ENCODE measurements at places on chromosomes 12 and 14.

- DNase-seq, result no peak
Observed at GRCh38 chr12:93091886-93092648, 163.0 kb upstream of the EEA1 start.

DNA sequence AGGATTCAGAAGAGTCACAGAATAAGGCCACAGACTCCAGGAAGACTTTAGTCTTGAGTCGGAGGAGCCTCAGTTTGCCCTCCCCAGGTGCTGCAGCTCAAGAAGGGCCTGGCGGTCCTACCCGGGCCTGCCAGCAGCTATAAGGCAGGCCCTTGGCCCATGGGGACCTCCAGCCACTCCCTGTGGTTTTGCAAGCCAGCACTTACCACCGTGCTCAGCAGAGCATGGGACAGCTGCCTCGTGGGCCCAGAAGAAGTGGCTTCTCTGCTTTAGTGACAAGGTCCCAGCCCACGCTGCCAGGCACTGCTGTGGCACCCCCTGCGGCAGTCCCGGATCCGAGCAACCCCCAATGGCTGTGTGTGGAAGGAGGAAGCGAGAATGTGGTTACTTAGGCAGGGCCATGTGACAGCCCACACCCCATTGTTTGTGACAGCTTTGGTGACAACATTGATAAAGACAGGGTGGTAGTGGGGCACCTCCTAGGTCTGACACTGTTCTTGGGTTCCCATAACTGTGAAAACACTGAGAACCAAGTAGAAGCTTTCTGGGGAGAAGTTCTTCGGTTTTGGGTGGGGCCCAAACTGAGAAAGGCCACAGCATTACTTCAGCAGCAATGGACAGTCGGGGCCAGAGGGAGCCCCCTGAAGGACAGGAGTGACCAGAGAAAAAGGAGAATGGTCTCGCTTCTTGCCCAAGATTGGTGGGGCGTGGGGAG is at the start of gene SELPLG:
TSS of gene SELPLG (minus strand) at position 361 of the 715 bp plus-strand sequence. CDS start 9,587 bp downstream, outside the sequence.
- peak; percentile 91 for DNase-seq

DNA sequence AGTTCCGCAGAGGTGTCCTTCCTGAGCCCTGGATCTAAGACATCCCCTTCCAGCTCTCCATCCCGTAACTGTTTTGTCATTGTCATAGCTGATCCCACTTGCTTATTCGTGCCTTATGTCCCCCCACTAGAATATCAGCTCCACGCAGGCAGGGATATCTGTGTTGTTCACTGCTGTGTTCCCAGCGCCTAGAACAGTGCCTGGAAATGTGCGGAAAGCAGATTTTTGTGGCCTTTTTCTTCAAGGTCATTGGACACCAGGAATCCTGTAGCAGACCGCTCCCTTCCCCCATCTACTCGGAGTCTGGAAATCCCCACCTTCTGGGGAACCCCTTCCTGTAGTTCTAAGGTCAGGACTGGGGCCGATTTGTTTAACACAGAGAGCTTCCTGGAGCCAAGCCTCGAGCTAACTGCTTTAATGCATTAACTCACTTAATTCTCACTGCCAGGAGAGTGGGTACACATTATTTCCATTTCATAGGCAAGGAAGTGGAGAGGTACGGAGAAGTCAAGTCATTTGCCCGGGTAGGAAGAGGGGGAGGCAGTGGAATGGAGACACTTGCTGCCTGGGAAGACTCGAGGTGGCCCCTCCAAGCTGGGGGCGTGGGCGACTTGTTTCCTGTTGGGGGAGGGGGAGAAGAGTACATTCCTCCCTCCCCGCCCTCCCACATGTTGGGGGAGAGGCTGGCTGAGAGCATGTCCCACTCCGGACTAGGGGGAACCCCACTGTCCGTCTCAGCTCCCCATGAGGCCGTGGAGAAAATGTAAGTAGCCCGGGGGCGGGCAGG is 1.2 kb upstream of the SH2B3 start:
- peak; percentile 63 for DNase-seq

- no peak for DNase-seq
Observed at GRCh38 chr12:6312529-6313325, 2.2 kb downstream of the PLEKHG6 start.

- DNase-seq, result no peak
Observed at GRCh38 chr14:92407410-92407809, 84.4 kb downstream of the SLC24A4 start.

GRCh38 chr14:90809530-90810312 is 6.5 kb downstream of the TTC7B start:
- no peak for DNase-seq

- DNase-seq, result no peak
Observed at GRCh38 chr14:103007555-103007954, 49.8 kb downstream of the CDC42BPB start.

GRCh38 chr12:19458733-19459132 is 19.4 kb downstream of the AEBP2 start:
- no peak for DNase-seq

GRCh38 chr12:96743606-96744005 is 163.5 kb upstream of the NEDD1 start:
- DNase-seq, result no peak

- no peak for DNase-seq
Observed at GRCh38 chr12:111063295-111064026, 143.1 kb upstream of the MYL2 start.

DNA sequence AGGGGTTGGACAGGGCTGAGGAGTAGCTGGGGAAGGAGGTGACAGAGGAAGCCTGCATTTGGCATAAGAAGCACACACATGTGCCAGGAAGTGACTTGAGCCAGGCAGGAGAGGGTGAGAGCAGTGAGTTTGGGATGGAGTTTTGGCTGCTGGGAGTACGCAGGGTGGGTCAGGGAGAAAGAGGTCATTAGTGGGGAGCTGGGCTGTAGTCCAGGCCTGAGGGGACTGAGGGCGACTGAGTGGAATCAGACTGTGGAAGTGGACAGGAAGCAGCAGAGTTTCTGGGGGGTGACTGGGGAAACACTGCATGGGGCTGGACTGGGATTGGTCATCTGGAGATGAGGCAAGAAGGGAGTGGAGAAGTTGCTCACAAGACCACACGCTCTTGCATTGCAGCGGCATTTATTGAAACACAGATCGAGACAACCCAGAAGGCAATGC is 7.6 kb downstream of the KRT85 start:
- DNase-seq, result no peak

DNA sequence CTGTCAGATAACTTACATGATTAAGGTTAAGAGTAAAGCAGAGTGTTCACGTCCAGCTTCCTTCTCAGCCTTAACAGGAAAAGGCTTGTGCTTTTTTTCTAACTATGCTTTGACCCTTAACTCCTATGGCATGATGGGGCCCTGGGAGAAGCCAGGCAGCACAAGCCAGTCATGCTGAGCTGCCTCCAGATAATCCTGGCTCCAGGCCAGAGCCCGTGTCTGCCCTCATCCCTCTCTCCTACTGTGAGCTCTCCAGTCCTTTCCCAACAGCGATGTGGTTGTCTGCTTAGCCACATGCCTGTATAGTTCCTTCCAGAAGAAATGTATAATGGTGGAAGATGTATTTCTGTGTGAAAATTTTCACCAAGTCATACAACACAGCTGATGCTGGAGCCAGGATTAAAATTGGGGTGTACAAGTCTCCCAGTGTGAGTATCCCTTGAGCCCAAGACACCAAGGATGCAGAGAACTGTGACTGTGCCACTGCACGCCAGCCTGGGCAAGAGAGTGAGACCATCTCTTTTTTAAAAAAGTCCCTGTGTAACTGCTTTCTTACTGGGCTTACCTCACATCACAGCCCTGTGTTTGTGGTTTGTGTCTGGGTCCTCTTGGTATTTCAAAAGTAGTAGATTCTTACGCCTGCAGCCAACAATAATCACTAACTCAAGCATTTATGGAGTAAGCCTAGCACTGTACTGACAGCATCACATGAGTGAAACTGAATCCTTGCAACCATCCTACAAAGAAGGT is 7.9 kb upstream of the ITFG2 start:
- no peak for DNase-seq

DNA sequence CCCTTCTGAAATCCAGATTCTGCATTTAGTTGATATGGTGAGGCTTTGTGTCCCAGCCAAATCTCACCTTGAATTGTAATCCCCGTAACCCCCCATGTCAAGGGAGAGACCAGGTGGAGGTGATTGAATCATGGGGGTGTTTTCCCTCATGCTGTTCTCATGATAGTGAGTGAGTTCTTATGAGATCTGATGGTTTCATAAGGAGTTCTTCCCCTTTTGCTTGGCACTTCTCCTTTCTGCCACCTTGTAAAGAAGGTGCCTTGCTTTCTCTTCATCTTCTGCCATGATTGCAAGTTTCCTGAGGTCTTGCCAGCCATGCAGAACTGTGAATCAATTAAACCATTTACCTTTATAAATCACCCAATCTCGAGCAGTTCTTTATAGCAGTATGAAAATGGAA is 23.1 kb upstream of the C12orf42 start:
- DNase-seq, result no peak

DNA sequence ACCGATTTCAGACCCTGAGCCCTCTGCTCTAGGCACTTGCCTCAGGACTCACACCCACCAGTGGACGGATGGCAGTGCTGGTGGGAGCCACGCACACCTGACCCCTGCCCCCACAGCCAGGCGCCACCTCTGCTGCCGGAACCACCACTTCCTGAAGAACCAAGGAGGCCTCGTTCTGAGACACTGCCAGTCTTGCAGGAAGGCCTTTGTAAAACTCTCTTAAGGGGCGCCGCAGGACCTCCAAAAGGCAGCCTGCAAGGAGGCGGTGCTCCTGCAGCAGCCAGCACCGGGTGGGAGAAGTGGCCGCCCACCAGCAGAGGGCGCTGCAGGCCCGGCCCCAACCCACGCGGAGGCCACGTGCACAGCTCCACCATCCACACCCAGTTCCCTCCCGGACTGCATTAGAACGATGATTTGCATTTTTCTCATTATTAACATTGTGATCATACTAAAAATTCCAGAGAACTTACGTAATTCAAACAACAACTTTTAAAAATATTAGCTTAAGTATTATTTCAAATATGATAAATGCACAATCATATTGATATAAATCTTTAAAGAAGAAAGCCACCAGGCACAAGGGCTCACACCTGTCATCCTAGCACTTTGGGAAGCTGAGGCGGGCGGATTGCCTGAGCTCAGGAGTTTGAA is 12.8 kb downstream of the STX2 start:
- peak; percentile 61 for DNase-seq

DNA sequence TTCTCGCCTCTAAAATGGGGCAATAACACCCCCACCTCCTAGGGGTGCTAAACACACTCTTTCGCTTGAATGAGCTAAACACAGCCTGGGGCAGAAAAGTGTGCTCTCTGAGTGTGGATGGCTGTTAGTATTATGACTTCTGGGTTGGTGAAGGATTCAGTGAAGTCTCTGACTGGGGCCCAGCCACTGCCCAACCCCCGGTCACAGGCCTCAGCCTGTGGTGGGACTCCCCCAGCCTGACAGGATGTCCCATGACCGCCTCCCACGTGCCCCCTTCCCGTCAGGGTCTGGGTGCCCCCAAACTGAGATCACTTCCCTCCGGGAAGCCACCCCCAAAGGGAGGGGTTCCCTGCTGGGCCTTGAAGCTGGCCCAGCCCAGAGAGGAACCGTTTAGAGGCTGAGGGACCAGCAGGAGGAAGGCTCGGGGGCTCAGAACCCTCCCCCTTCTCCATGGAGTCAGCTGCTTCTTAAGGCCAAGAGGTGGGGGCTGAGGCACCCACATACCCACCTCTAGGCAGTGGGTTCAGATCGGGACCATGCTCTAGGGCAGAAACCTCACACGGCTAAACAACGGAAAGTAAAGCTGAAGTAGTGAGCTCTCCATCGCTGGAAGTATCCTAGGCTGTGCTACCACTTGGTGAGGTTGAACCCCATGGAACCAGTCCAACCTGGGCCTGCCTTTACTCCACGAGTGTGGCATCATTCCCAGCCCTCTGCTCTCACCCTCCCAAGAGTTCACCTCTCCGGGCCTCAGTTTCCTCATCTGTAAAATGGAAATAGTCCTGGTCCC is 13.8 kb downstream of the DTX1 start:
- peak; percentile 53 for DNase-seq

- no peak for DNase-seq
Observed at GRCh38 chr12:48145981-48146380, 11.3 kb downstream of the ASB8 start.

DNA sequence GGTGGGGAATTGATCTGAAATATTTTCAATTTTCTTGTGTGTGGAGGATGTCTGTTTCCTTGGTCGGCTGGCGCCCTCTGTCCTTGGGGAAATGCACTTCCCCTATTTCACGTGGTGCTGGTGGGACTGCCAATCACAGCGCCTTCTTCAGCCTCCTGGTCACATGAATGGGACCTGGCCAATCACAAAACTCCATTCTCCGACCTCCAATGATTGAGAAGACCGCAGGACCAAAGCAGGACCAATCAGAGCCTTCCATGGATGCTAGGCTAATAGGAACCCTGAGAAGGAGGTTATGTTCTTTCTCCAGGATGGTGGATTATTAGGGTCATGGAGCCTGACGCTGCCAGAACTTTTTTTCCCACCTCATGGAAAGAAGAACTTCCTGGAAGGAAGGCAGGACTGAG is 188.7 kb downstream of the TTC8 start:
- DNase-seq, result no peak

GRCh38 chr14:50736932-50737419 is 68.9 kb upstream of the SAV1 start:
- DNase-seq, result peak; percentile 56

GRCh38 chr12:90048918-90049317 is 340.3 kb upstream of the ATP2B1 start:
- no peak for DNase-seq

GRCh38 chr12:10397296-10397695 is 7.5 kb upstream of the KLRK1 start:
- DNase-seq, result no peak

DNA sequence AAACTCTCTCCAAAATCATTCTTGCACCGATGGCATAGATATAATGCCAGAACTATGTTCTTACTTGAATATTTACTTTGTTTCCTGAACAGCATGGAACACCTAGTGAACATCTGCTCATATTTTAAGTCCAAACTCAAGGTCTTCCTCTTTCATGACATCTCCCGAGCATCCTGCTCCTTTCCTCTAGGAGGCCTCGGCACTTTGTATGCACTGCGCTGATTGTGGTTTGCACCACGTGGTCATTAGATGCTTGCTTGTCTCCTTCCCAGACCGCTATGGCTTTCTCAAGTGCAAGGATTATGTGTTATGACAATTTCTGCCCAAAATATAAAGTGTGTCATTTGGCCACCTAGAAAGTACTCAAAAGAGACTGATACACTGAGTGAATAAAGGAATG is 912.0 kb downstream of the GALC start:
- no peak for DNase-seq

- DNase-seq, result no peak
Observed at GRCh38 chr12:58026426-58026825, 85.1 kb downstream of the ATP23 start.

GRCh38 chr12:118813778-118814357 is 167.5 kb upstream of the SRRM4 start:
- no peak for DNase-seq

GRCh38 chr12:56721216-56721615 is 3.9 kb downstream of the NACA start:
- no peak for DNase-seq

DNA sequence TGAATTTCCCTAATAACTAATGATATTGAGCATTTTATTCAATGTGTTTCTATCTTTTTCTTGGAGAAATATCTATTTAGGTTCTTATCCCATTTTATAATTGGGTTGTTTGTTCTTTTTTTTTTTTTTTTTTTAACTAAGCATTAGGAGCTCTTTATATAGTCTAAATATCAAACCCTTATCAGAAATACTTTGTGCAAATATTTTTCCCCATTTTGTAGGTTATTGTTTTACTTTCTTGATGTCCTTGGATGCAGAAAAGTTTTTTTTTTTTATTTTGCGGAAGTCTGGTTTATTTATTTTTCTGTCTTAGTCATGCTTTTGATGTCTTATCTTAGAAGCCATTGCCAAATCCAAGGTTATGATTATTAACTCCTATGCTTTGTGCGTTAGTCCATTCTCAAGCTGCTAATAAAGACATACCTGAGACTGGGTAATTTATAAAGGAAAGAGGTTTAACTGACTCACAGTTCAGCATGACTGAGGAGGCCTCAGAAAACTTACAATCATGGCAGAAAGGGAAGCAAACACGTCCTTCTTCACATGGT is 434.3 kb upstream of the TBX3 start:
- no peak for DNase-seq
